Mammary epithelial cell (primary cell): ENCODE measurements at places on chromosomes 13 and 19. TPM values are rescaled to one million over a fixed set of nuclear protein-coding genes. Genes with fewer than 3 reads are reported as not detected.

GRCh38 chr13:39818953-39819352, 163.5 kb downstream of the COG6 start:
- no peak for DNase-seq

GRCh38 chr13:99407906-99408702, 93.2 kb upstream of the TM9SF2 start:
- no peak for DNase-seq

DNA sequence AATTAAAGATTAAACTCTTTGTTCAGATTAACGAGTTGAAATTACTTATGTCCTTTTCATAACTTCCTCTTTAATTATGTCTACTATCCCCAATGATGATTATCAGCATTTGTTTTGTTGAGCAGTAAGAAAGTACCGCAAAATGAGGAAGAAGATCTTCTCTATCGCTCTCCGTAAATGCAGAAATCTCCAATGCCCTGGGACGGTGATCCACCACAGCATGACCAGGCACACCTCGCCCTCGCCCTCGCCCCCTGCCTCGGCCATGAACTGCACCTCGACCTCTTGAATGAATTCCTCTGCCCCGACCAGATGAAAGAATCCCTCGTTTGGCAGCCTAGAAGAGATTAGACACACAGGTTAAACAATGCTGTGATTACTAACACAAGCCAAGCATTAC, 69.1 kb downstream of the RBM26 start:
- no peak for DNase-seq

DNA sequence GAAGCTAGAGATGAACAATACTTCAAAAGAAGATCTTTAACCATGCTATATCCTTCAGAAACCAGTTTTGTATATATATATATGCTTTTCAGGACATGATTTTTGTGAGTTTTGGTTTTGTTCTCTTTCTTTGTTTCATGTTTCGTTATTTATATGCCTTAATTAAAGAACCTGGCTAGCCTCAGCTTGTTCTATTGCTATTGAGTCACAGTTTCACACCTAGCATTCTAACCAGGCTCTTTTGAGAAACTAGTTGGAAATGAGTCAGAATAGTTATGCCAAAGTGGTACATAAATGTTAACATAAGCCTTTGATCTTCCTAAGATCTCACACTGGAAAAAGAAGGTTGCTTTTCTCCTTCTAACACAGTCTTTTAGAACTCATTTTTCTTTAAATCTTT, 1925.2 kb downstream of the OLFM4 start:
- no peak for DNase-seq

GRCh38 chr13:106796280-106797047, 228.5 kb upstream of the ARGLU1 start:
- DNase-seq = no peak

GRCh38 chr13:33997574-33997973, 179.6 kb downstream of the RFC3 start:
- no peak for DNase-seq

- DNase-seq = no peak
Measured at GRCh38 chr19:54395685-54396084, 19.6 kb upstream of the TTYH1 start.

DNA sequence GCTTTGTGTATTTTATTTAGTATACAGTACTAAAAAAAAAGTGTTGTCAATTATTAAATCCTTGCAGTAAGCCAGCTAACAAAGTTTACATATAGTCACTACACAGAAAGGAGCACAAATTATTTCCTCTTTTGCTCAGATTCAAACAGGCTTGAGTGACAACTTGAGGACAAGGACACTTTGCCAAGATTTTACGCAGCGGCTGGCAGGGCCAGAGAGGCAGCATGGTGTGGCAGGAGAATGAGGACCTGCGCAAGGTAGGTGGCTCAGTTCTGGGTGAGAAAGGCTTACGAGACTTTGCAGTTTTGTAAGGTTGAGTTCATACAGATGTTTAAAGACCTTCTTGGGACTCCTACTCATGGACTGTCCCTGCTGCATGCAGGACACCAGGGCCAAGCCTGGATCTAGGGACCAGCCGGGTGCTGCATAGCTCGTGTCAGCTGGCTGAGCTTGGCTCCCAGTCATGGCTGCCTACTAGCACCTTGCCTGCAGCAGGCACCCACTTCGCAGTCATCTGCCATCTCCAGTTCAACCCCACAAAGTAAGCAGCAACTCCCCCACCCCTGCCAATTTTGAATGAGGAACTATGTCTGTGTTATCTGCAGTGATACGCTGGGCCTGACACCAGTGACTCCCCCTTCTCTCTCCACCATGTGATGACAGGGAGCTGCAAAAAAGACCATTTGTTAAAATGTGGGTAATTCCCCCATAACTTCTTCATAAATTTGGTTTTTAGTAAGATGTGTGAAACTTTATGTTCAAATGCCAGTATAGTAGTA, 3.7 kb upstream of the TUBA3C start:
- no peak for DNase-seq

DNA sequence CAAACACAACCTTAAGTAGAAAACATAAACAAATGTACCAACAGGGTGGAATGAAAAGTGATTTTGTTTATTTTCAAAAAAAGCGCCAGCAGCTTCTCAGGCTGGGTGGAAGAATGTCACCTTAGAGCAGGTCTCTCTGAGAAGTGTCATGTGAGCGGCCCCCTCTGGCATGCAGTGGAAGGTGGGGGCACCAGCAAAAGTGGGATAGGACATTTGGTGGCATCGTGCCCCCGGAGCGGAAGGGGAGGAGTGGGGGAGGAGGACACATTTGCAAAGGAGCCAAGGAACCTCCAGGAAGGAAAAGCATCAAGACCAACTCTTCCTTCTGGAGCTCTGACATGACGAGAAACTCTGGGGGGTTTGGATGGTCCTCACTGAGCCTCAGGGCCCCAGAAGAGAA, 635.3 kb downstream of the UQCRFS1 start:
- DNase-seq = no peak

- DNase-seq = no peak
Measured at GRCh38 chr19:45350477-45351058, 10.0 kb downstream of the KLC3 start.

GRCh38 chr13:93882086-93882651, 597.3 kb downstream of the DCT start:
- no peak for DNase-seq

GRCh38 chr13:27927444-27928352, 7.9 kb downstream of the PDX1 start:
- DNase-seq = no peak

DNA sequence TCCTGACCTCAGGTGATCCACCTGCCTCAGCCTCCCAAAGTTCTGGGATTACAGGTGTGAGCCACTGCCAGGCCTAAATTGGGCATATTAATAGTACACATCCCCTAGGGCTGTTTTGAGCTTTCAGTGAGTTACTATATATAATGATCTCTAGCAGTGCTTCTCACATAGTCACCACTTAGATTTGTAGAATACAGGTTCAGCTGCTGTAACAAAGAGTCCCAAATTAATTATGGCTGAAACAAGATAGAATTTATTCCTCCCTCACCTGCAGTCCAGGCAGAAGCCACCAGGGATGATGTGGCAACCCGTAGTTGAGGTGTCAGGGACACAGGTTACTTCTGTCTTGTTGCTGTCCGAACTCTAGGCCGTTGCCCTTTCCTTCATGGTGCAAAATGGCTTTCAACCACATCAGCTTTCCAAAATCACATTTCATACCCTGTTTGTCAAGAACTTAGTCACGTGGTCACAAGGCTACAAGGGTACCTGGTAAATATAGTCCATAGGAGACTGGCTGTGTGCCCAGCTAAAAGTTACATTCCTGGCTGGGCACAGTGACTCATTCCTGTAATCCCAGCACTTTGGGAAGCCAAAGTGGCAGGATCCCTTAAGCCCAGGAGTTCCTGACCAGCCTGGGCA, 2.9 kb downstream of the PROSER3 start:
- DNase-seq = no peak

- DNase-seq = peak; percentile 14
Measured at GRCh38 chr19:12790628-12791344, 500 bp upstream of the JUNB start.

DNA sequence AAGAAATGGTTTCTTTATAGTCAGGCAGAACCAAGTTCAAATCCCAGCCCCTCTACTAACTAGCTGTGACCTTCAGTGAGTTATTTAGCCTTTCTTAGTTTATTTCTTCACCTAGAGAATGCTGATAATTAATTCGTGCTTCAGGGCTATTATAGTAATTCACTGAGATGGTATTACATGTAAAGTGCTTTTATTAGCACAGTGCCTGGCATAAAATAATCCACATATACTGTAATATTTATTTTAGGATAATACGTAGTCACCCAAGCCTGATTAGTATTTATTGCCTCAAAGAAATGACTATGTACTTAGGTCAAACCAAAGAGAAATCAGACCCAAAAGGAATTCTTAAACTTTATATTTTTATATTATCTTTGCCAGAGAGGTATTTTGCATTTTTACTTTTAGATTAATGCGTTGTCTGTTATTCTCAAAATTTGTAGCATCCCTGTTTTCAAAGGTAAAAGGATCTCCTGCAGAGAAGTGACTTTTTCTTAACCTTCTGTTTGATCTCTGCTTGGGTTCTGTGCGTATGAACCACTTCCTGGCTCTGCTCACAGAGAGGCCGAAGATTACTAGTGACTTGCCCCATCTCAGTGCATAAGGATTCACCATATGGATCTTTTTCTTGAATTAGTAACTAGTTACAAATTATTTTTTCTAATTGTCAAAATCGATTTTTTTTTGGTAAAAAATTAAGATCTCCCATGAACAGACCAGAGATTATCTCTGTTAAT, 19.7 kb downstream of the UBAC2 start:
- no peak for DNase-seq

DNA sequence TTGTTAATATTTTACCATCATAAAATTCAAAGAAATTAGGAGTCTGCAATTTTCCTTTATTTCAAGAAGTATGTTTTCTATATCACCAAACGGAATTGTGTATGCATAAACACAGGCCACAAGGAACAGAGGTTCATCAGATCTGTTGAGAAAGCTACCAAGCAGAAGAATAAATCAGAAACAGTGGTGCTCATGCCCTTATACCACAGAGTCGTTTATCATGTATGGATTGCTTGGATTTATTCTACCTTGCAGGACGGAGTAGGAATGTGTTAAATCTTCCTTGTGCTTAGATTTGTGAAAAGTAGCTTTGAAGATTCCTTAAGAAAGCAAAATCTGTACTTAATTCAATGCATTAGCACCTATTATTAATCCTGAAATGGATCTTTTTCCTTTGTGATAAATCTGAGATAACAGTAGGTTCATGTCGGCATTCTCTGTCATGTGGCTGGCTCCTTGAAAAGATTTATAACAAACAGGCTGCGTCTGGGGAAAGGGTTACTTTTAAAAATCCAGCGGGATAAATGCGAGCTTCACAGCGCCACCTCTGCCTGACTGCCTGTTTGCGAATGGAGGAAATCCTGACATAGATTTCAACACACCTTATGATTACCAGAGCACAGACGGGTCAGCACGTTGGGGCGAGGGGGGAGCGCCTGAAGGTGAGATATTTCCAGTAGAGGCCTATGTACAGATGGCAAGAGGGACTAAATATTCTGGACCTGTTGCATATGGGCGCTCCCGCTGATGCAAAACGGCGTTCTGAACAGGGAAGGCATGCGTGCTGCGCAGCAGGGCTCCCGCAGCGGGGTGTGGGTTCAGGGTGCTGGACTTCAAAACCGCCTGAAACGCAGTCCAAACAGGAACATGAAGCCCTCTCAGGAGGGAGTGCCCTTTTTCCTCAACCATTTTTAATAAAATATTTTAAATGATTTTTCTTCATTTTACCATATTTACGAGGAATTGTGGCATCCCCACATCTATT, 445.5 kb upstream of the SGCG start:
- DNase-seq = no peak

GRCh38 chr19:58252102-58252685, 23.5 kb downstream of the ZNF544 start:
- DNase-seq = peak; percentile 23

- peak; percentile 21 for DNase-seq
Measured at GRCh38 chr19:4636151-4636717, 3.1 kb upstream of the TNFAIP8L1 start.

GRCh38 chr13:39417131-39417530, 185.9 kb downstream of the LHFPL6 start:
- no peak for DNase-seq

DNA sequence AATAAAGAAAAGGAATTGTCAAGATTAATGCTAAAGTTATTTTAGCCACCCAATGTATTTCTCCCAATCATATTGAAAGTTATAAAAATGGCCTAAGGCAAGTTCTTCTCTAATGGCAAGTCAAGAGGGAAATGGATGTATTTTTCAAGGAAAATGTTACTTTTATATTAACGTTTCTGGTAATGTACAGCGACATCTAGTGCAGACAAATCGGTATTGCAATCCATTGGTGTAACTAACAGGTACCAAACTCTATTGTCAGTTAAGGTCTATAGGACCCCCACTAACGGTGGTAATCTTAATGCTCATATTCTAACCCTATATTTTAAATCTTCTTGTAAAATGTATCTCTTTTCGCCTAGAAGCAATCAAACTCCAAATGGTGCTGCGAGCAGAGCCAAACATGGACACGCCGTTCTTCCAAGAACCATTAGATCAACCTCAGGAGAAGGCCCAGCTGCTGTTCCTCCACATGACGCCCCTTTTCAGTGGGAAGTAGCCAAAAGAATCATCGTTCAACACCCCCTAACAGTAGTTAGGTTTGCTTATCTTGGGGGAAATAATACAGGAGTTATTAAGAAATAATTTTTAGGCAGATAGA, 98.5 kb upstream of the PABPC3 start:
- no peak for DNase-seq

DNA sequence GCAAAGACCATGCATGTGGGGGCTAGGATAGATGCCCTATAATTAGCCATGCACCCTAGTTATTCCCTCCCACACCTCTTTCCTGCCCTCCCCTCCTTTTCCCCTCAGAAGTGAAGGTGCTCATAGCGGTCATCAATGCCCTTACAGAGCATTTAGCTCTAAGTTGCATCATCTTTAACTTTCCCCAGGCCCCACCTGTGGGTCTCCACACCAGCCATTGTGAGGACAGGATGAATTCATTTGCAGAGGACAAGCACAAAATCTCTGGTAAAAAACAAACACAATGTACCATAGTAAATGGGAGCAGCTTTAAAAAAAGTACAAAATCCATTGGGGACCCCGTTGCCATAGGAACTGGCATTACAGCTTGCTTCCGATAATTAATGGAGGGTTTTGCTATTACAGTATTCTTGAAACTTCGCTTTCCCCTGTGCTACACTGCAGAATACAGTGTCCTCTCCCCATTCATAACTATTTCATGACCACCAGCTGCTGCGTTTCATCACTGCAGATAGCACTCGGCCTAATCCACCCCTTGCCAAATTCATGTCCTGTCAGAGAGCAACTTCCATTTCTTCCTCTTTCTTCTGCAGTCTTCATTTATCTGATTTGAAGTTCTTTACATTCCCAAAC, 110.5 kb downstream of the ZDHHC20 start:
- DNase-seq = no peak

Gene DCT
- total RNA-seq = not detected

Gene MPV17L2
- 16.8 TPM for total RNA-seq

Gene EIF3K
- 319 TPM for total RNA-seq

Gene FXYD3
- 746 and 808 TPM in 2 replicates for total RNA-seq

Gene LGALS4
- 0.47 and 0.64 TPM in 2 replicates for total RNA-seq

Gene C19orf73
- 2.0 and 4.7 TPM in 2 replicates for total RNA-seq

Gene ZNF700
- total RNA-seq = 7.5 and 10.4 TPM in 2 replicates

Gene SERPINE3
- total RNA-seq = 0.17 TPM

Gene MCF2L
- 0.33 TPM for total RNA-seq

Gene IGFL1
- total RNA-seq = 0.67 TPM

Gene SYNGR4
- total RNA-seq = not detected in 2 replicates

Gene ZNF626
- total RNA-seq = 10.3 and 12.3 TPM in 2 replicates

Gene KLK15
- total RNA-seq = not detected

Gene ALKBH6
- 16.2 TPM for total RNA-seq

Gene TMEM145
- not detected for total RNA-seq

Gene DNAAF3
- 1.5 and 2.2 TPM in 2 replicates for total RNA-seq

Gene JUNB
- total RNA-seq = 130 and 173 TPM in 2 replicates

Gene SPINT2
- total RNA-seq = 775 and 901 TPM in 2 replicates
